ENCODE measurements at places on chromosomes 1 and 21.

DNA sequence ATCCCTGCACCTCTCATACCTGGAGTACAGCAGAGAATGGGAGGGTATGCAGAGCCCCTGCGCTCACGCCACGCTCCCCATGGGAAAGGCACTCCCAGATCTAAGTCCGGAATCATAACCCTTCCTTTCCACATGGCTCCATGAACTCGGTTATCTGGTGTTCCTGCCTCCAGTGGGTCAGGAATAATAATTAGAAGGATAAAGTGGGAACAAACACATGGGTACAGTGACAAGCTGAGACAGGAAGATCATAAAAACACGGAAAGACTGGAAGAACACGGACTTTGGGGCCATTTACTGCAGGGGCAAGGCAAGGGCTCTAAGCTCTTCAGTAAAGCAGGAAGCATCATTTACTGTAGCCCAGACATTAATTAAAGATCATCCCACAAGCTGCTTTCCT, 48.6 kb downstream of the FOXO6 start:
- DNase-seq, result no peak

DNA sequence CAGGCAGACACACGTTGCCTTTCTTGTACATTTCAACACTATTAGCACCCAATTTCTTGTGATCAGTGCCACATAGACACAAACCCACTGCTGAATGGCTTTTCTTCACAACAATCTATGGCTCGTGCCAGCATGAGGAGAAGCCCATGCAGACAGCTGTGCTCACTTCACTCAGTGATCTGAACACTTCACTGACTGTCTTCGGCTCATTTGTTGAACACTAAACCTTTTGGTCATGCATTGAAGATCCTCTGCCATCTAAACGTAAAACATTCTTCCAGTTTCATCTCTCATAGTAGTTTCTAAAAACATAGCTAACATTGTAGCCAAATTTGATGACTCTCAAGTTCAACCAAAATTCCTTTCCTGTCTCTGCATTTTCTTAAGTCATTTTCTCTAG, 331.0 kb upstream of the ZP4 start:
- no peak for DNase-seq

- DNase-seq, result no peak
Observed at GRCh38 chr1:14968251-14968851, 185.2 kb upstream of the TMEM51 start.

DNA sequence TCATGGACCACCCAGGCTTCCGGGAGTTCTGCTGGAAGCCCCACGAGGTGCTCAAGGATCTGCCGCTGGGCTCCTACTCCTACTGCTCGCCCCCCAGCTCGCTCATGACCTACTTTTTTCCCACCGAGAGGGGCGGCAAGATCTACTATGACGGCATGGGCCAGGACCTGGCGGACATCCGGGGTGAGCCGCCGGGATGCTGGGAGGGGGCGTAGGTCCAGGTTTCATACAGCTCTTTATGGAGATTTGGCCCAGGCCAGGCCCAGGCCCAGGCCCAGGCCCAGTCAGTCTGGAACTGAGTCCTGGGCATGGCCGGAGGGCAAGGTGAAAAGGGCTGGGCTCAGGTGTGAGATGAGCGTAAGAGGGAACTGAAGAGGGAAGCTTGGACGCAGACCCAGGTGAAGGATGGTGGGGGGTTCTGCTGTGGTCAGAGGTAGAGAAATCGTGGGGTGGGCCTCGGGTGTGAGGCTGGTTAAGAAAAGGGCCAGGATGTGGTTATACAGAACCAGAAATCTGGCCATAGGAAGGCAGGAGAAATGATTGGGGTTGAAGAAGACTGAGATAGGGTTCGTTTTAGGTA, 23.0 kb downstream of the DISP3 start:
- DNase-seq, result no peak

- no peak for DNase-seq
Observed at GRCh38 chr1:186831168-186831567, 2.4 kb downstream of the PLA2G4A start.

DNA sequence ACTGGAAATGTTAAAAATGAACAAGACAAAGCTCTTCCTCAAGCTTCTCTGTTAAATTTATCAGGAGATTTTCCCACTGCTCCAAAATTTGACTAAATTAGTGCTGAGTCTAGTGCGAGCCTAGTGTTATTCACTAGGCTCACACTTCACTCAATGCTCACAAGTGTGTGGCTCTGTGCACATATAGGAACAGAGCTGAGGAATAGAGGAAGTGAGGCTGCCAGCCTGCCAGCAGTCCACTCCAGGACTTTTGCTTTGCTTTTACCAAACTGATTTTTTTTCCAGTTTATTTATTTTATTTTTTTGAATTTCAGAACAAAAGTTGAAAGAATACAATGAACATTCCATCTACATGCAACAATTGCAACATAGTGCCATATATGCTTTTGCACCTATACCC, 87.2 kb downstream of the VAV3 start:
- no peak for DNase-seq

- no peak for DNase-seq
Observed at GRCh38 chr1:232598133-232598532, 31.8 kb downstream of the SIPA1L2 start.

DNA sequence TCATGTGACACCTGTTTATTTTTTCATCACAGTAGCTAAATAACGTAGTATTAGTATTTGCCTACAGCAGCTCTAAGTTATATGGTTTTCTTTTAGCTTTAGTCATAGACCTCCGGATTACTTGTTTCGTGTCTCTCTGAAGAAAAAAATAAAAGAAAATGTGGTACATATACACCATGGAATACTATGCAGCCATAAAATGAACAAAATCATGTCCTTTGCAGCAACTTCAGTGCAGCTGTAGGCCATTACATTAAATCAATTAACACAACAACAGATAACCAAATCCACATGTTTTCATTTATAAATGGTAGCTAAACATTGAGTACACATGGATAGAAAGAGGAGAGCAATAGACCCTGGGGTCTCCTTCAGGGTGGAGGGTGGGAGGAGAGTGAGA, 142.7 kb downstream of the MAGI3 start:
- no peak for DNase-seq

GRCh38 chr1:67540733-67541125, 110.5 kb upstream of the SERBP1 start:
- DNase-seq, result no peak

- no peak for DNase-seq
Observed at GRCh38 chr1:40362699-40363098, 10.8 kb upstream of the SMAP2 start.

DNA sequence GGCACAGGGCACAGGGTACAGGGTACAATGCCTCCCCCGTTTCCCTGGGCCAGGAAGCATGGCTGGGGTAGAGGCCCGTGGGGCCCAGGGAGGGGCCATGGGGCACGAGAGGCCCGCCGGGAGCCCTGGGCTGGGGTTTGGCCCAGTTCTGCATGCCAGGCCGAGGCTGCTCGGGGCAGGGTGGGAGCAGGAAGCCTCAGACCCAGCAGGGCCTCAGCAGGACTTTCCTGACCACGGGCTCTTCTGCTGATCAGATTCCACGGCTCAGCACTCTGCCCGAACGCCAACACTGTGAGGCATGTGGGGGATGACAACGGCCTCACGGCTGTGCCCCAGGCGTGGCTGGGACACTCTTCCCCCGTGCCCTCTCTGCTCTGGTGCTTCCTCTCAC, 104.3 kb downstream of the NPHP4 start:
- DNase-seq, result no peak

DNA sequence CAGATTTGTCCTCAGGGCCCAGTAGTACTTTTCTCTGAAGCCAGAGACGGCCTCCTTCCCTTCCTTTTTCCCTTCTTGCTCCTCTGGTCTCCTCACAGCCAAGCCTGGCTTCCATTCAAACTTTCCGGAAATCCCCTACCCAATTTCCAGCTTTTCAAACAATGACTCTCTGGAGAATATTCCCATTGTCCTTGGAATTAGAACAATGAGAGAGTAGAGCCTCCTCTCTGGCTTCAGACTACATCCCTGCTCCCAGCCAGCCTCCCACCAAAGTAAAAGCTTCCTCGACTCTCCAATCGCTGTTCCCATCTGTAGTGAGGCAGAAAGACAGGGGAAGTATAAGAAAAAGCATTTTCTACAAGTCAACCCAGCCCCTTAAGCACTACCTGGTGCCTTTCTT, 77.7 kb upstream of the SOX13 start:
- no peak for DNase-seq

- no peak for DNase-seq
Observed at GRCh38 chr21:38205940-38206339, 50.9 kb upstream of the KCNJ15 start.

- DNase-seq, result no peak
Observed at GRCh38 chr1:41530411-41530810, 45.9 kb upstream of the EDN2 start.

DNA sequence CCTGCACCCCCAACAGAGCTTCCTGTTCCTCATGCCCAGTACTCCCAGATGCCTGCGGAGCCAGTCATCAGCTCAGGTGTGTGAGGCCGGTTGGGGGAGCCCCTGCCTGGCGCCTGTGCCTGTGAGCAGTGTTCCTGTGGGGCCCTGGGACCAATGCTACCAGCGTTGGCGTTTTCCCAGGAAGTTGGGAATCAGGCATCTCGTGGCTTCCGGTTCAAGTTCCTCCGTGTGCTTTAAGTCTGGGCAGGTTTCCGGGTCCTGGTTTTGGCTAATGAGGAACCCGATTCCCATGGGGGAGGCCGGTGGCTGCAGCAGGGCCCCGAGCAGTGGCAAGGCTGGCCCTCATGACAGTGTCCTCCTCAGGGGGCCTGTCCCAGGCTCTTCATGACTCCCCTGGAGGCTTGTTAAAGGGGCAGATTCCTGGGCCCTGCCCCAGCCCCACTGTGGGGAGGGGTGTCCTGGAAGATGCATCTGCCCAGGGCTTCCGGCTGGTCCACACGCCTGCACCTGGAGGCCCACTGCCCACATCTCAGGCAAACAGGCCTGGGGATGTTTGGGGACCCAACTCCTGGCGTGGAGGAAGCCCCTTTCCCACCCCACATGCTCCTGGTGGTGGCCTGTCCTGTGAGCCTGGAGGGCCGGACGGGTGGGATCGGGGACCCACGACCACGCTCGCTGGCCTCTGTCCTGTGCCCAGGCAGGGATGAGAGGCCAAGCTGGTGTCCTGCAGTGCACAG, 26.2 kb downstream of the TP73 start:
- no peak for DNase-seq

Measured in stimulated activated CD4-positive, alpha-beta T cell treated with anti-CD3 and anti-CD28 coated beads, Interleukin-1b, Interleukin-23, amount 100 ng/mL, for 24 hours (primary cell).